ENCODE measurements at places on chromosomes 5 and 9. TPM values are rescaled to one million over a fixed set of nuclear protein-coding genes. Genes with fewer than 3 reads are reported as not detected.

GRCh38 chr5:145856285-145856818, 16.5 kb downstream of the GRXCR2 start:
- no peaks in the 10 kb centered on the region for H3K27me3 ChIP-seq
- peak overlapping the region; percentile 54 for H3K27ac ChIP-seq
- H3K4me1 ChIP-seq, result peaks cover 10% of the 10 kb centered on the region

- H3K36me3 ChIP-seq, result no peaks in the 10 kb centered on the region
- peaks cover 8% of the 10 kb centered on the region for H3K27me3 ChIP-seq
- no peak for DNase-seq
- H3K27ac ChIP-seq, result no peak overlapping the region
- no peaks in the 10 kb centered on the region for H3K4me1 ChIP-seq
Observed at GRCh38 chr9:33677961-33678360, 117.4 kb upstream of the PRSS3 start.

The LRRC14B gene
- not detected for total RNA-seq

The TNFSF15 gene
- total RNA-seq, result under 0.01 TPM

All from IMR-90 (cell line).